Stimulated activated CD8-positive, alpha-beta memory T cell treated with anti-CD3 and anti-CD28 coated beads, Interleukin-4, amount 100 ng/mL, for 4 hours (primary cell): ENCODE measurements at places on chromosomes 5 and 9.

GRCh38 chr5:132540764-132541163 lies 2.6 kb downstream of the IL5 start:
- DNase-seq, result no peak

GRCh38 chr5:43638546-43638945 lies 35.6 kb downstream of the NNT start:
- DNase-seq, result no peak

GRCh38 chr9:20405078-20405477 lies 217.2 kb downstream of the MLLT3 start:
- DNase-seq, result no peak

- DNase-seq, result no peak
These were observed 92.4 kb upstream of the CDH10 start for GRCh38 chr5:24737163-24737562.

GRCh38 chr9:7534211-7534935 lies 265.2 kb downstream of the DMAC1 start:
- DNase-seq, result no peak

- no peak for DNase-seq
These were observed 127.0 kb upstream of the PLCXD3 start for GRCh38 chr5:41637424-41637823.

DNA sequence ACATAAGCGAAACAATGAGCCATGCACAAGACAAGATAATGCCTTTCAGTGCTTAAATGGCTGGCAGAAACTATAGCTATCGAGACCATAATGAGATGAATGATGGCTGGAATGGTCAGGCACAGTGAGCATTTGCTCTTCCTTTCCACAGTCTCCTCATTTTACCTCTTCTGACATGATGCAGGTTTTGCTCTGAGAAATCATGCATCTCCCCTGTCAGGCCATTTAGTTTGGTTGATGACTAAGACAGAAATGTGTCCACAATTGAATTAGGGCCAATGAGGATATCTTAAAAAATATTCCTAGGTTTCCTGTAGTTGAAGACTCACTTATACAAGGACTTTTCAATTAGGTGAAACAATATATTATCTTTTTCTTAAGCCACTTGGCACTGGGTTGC lies 475.1 kb downstream of the TMEM232 start:
- no peak for DNase-seq

DNA sequence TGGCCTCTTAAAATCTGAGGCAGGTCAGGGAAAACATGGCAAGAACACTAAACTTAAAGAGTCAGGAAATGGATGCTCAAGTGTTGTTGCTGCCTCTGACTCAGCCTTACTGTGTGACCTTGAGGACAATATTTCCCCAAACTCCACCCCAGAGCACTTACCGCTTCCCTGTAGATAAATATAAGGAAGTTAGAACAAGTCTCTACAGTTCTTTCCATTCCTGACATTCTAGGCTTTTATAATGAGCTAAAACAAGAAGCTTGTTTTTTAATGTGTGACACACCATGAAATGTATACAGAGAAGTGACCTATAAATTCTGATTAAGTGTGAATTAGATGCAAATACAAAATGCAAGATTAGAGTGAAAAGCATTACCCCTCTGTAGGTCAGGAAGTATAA lies 129.3 kb downstream of the GRIA1 start:
- DNase-seq, result no peak

GRCh38 chr9:108413809-108414208 lies 442.0 kb downstream of the ACTL7B start:
- no peak for DNase-seq

- DNase-seq, result no peak
These were observed 205.2 kb downstream of the AOPEP start for GRCh38 chr9:94931740-94932139.

GRCh38 chr9:9299134-9299533 lies 1313.7 kb downstream of the PTPRD start:
- no peak for DNase-seq

DNA sequence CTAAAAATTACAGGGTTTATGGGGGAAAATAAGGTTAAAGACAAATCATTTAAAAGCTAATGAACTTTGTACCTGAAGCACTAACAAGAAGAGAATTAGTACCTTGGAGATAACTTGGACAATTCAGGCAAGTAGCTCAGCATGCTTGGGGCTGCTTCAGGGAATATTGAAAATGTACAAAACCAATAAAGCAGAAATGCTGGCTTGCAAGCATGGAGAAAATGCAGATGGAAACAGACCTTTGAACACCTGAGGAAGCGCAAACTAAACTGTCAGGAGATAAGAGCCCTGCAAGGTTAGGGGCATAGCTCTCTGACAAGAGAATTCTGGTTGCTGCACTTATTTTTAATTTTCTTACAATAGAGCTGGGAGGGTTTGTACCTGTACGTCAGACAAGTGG lies 42.6 kb upstream of the C5orf47 start:
- no peak for DNase-seq

DNA sequence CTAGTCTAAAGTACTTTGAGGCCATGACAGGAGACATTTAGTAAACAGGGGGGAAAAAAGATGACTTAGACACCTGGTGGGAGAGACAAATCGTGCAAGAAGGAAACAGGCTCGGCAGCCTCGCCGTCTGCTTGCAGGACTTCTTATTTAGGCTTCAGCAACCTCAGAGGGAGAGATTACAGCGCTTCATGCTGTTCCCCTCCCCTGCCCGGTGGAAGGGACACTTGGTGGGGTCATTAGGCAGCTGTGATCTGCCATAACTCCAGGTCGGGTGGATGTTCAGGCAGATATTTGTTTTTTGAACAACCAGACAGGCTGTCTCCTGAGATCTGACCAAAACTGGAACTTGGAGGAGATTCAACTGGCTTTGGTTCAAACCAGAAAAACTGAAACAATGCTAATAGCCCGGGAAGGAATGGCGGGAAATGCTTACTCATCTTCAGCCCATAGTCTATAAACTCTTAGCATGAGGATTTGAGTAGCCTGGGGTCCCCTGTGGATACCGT lies 38.1 kb upstream of the CD180 start:
- DNase-seq, result no peak
